ENCODE measurements at places on chromosomes 6 and 20.

DNA sequence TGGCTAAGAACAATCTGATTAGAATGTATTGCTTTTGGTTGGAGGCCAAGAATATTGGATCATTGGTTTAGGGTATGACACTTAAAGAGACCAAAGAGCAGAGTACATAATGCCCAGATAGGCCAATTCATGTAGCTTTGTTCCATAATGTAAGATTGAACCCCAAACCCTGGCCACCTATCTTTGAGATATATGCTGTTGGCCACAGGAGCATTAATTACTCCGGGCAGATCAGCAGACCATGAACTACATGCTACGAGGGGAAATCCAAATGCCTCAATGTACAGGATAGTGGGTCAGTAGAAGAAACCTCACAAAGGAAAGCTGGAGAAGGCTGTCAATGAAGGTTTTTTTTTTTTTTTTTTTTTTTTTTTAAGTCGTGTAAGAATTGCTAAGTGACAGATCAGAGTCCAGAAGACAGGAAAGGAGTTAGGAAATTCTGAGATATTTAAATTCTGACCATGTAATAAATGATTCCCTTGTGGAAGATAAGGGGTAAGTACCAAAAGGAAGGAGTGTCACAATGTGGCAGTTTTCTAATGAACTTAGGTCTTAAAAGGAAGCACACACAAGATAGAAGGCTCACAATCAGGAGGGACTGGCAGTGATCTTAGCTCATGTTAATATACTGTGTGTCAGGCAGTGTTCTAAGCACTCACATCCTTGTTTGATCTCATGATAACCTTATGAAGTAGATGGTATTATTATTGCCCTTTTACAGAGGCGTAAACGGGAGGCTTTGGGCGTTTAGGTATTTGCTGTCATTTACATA, 61.4 kb downstream of the CARMIL1 start:
- no peak for DNase-seq

- DNase-seq = no peak
Measured at GRCh38 chr6:105740946-105741645, 338.2 kb upstream of the PREP start.

- no peak for DNase-seq
Measured at GRCh38 chr20:55449091-55449490, 556.2 kb downstream of the CBLN4 start.

DNA sequence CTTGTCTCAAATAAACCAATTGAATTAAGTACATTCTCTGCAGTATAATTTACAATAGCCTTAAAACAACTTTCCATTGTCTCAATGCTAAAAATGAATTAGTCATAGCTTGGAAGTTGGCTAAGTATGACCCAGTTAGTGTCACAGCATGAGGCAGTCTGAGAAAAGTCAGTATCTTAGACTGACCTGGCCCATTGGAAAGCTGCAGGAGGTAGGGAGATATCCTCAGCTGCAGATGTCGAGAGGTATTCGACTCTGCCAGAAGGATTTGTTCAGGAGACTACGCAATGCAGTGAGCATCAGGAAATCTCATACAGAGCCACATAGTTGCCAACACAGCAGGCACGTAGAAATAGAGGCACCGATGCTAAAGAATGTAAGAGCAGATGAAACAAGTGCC, 350.9 kb upstream of the NRSN1 start:
- DNase-seq = no peak
